ENCODE measurements at places on chromosomes 5 and 9.

DNA sequence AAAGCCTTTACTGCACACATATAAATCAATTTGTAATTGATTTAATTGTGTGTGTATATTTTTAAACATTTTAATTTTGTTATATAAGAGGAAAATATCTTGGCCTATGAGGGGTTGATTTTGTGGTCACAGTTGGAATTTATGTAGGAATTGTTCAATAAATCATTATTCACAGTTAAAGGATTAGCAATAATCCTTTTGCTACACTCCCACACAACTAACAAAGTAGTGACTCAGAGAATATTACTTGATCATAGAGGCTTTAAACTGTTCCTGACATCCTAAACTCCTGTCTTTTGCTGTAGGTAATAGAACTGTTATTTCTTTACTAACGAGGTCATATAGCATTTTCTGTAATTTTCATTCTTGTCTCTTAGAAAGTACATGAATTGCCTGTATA lies 95.5 kb downstream of the ZCCHC7 start:
- DNase-seq = no peak

GRCh38 chr5:135493406-135494180 lies 41.4 kb upstream of the TIFAB start:
- no peak for DNase-seq

DNA sequence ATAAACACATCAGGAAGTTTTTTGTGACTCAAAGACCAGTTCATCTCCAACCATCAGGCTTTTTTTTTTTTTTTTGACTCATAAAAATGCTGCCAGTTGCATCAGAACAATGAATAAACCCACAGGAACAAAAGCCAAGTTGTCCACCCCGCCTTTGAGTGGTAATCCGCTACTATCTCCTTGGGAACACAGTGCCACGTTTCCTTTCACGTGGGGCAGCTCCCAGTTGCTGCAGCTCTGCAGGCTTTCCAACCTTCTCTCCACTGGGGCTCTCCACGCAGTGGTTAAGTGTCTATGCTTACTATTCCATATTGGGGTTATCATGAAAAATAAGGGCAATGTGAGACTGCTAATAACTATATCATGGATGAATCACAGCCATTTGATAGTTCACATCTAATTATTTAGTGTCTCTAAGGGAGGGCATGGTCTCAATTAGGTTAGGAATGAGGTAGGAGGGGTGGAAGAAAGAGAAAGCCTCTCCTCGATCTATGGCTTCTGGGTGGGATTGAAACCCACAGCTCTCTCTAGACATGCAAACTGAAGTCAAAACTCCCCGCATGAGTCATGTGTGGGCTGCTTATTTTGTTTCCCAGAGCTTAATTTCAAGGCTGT lies 55.8 kb upstream of the ACTBL2 start:
- DNase-seq = no peak

GRCh38 chr9:135669616-135670285 lies 6.6 kb downstream of the LCN9 start:
- DNase-seq = no peak

DNA sequence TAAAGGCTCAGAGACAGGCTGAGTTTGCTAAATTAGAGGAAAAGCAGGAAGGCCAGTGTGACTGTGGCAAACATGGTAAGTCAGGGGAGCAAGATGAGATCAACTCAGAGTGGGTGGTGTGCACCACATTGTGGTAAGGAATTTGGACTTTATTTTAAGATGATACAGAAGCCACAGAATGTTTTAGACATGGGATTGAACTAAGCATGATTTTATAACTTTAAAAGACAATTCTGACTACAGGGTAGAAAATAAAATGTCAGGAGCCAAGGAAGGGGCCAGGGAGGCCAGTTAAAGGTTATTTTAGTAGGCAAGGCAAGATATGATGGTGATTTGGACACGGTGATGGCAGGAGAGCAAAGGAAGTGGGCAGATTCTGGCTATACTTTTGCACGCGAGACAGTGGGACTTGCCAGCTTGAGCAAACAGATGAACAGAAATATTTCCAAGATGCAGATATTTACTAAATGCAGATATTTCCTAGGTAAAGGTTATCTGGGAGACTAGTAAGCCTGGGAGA lies 53.9 kb downstream of the TSSK1B start:
- DNase-seq = no peak

GRCh38 chr9:116576386-116576785 lies 110.7 kb upstream of the TRIM32 start:
- DNase-seq = no peak

- DNase-seq = no peak
These were observed 7.3 kb upstream of the FGF18 start for GRCh38 chr5:171412186-171412585.

DNA sequence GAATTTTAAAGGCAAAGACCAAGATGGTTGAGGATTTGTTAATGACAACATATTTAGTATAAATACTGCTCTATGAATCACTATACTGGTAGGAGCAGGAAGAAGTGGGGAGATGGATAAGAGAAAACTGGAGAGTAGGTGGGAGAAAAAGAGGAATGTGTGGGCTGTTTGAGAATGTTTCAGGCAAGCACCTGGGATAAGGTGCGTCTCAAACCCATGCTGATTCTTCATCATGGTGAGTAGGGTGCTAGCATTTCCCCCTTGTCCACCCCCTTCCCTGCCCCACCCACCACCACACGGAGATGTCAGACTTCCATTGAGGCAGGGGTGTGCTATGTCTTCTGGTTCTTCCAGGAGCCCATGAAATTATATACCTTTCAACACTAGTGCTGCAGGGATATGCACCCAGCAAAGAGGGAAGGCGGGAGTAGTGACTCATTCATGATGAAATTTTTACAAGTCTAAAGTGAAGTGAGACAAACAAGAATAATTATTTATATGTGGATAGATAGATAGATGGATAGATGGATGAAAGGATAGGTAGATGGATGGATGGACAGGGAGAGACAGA lies 54.3 kb downstream of the MTX3 start:
- DNase-seq = no peak

GRCh38 chr5:43165323-43165722 lies 26.7 kb upstream of the NIM1K start:
- DNase-seq = no peak

DNA sequence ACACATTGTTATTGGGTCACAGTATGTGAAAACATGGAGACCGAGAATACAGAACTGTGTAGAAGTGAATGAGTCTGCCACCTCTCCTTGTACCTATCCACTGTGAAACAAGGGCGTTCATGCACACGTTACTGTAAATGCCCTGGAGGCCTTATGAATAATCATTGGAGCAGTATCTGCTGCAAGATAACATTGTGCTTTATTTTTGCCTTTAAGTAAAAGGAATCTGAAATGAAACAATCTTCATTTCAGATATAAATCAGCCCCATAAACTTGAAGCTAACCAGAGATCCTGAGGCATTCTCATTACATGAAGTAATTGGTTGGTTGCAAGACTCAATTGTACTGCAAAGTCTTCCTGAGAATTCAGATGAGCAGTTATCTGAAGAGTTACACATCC lies 419.6 kb downstream of the KDM4C start:
- DNase-seq = no peak

DNA sequence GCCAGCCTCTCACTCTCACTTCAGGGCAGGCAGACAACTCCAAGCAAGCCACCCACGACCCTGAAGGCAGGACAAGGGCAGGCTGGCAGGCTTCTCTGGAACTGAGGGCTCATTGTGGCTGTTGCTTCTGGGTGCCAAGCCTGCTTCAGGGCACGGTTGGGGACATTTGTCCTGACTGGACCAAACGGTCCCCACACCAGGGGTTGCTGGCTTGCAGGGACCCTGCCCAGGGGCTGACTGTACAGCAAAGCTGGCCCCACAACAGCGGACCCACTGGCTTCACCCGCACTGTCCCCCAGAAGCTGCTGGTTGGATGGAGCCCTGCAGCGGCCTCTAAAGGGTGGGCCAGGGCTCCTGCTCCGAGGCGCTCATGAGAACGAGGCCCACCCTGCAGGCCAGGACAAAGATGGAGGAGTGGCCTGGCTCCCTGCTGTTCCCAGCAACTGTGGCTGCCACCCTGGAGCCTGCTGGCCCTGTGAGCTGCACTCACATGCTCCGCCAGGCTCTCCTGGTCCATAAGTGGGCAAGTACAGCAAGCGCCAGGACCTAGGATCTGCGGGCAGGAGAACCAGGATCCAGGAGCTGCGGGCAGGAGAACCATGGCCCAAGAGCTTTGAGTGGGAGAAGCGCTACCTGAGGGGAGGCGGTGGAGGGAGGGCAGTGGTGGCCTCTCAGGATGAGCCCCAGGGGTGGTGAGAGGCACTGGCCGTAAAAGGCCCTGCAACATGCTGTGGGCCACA lies 34.4 kb upstream of the NSMF start:
- no peak for DNase-seq

- no peak for DNase-seq
These were observed 25.4 kb upstream of the NKD2 start for GRCh38 chr5:983238-983524.

DNA sequence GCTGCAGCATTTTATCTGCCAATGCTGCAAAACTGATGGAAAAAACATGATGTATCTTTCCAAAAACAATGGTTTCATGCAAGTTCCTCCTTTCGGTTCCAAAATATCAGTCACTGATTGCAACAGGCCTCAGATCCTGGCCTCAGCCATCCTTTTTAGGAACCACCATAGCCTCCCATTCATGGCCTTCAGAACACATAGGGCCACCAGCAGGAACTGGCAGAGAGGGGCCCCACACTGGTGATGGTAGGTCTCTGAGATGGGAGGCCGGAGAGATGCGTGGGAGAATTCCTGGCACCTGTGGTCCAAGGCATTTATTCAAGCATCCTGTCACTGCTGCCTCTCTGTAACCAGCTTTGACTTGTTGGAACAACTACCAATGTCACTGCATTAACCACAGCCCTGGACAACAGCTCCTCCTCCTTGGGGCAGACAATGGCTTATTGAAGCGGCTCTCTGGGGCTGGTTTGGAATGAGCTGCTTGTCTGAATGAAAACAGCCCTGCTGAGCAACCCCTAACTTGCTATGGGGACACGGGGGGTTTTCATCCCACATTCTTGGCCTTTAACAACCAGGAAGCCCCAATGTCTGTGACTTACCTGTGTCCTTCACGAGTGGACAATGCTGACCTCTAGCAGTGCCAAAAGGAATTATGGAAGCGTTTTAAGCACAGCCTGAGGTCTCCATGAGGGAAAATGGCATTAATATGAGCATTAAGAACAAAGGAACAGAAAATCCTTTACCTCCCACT lies 108.1 kb downstream of the LHFPL2 start:
- no peak for DNase-seq

DNA sequence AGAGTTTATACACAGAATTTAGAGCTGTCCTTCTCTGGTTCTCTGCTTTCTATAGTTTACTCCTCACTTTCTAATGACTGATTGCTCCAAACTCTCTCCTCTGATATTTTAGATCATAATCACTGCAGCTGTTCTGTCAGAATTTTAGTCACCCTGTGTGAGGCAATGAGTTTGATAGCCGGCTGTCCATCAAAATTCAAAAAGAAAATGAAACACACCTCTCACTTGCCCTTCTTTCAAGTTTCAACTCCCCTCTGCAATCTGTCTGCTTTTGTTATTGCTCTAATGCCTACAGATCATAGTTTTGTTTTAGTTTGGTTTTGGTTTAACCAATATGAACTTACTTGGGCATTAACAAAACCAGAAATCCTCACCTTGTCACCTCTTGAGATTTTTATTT lies 23.3 kb upstream of the ABLIM3 start:
- DNase-seq = no peak

- no peak for DNase-seq
These were observed 58.2 kb upstream of the PRR16 start for GRCh38 chr5:120405923-120406322.

DNA sequence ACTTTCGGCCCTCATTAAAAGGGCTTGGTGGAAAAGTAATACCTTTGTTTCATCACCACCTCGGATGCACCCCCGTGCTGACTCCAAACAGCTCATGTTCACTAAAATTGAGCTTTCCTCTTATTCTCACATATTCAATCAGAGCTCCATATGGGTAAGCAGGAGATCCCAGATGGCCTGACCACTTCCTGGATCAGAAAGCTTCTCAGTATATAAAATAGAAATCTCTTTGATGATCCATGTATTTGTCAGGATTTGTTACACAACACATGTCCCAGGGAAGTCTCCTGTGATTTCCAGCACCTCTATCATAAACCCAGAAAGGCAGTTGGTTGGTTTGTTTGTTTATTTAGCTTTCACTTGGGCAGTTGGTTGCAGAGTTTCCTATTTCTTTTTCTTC lies 402.0 kb downstream of the MLLT3 start:
- no peak for DNase-seq

GRCh38 chr5:139342423-139342723 lies 719 bp downstream of the PAIP2 start:
- no peak for DNase-seq

- DNase-seq = no peak
These were observed 143.0 kb downstream of the GPBP1 start for GRCh38 chr5:57316798-57317327.

DNA sequence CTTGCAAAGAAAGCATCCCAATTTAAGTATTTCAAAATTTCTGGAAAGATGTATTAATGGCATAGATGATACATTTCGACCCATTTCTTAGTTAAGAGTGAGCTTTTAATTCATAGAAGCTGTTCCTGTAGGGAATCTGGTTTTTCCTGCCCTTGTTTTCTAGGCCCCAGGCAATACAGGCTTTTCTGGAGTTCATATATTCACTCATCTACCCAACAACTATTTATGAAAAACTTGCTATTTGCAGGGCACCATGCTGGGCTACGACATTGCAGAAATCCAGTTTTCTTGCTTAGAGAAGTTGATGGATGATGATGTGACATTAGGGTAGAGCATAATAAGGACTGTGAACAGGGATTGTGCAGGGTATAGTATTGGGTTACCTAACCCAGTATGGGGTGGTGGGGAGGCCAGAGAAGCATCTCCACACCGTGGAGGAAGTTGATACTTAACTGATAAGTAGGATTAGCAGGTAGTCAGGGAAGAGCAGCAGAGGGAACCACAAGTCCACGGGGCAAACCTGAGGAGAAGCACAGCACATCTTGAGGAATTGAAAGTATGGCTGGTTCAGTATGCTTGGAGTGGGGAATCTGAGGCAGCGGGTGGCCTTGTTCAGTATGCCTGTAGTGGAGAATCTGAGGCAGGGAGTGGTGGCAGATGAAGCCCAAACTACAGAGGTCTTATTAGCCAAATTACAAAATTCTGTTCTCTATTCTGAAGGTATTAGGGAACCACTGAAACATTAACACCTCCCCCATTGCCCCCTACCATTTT lies 247.5 kb downstream of the ARRDC3 start:
- no peak for DNase-seq

- DNase-seq = no peak
These were observed 22.1 kb downstream of the FAM170A start for GRCh38 chr5:119651486-119651885.

GRCh38 chr5:101047181-101047580 lies 144.1 kb upstream of the ST8SIA4 start:
- DNase-seq = no peak

- DNase-seq = peak; percentile 45
These were observed 10.8 kb upstream of the NUDT12 start for GRCh38 chr5:103573411-103573810.

GRCh38 chr5:169442403-169442874 lies 141.1 kb upstream of the SPDL1 start:
- no peak for DNase-seq

GRCh38 chr5:89087128-89087527 lies 204.1 kb upstream of the MEF2C start:
- no peak for DNase-seq

- DNase-seq = no peak
These were observed 2.7 kb upstream of the PHPT1 start for GRCh38 chr9:136846376-136847087.

GRCh38 chr9:108389056-108389455 lies 466.7 kb downstream of the ACTL7B start:
- DNase-seq = no peak

- no peak for DNase-seq
These were observed 165.0 kb upstream of the GPR151 start for GRCh38 chr5:146680846-146681584.

Measured in iPS DF 19.7 (cell line).